ENCODE measurements at places on chromosomes 1 and 21. TPM values are rescaled to one million over a fixed set of nuclear protein-coding genes. Genes with fewer than 3 reads are reported as not detected.

The LCE1B gene
- not detected for polyA plus RNA-seq

The ASPM gene
- polyA plus RNA-seq: 29.5 TPM

The OR2L8 gene
- polyA plus RNA-seq: not detected

The PKLR gene
- polyA plus RNA-seq: 50.4 TPM

The GOLPH3L gene
- polyA plus RNA-seq: 18.6 TPM

The RNU5D-1 gene
- not detected for polyA plus RNA-seq

The BSND gene
- polyA plus RNA-seq: not detected

The CNR2 gene
- not detected for polyA plus RNA-seq

The SPATA45 gene
- polyA plus RNA-seq: not detected

The CXADR gene
- polyA plus RNA-seq: 0.08 TPM

The FLG2 gene
- polyA plus RNA-seq: not detected

The TRIM67 gene
- 0.60 TPM for polyA plus RNA-seq

The SAMD13 gene
- 2.7 TPM for polyA plus RNA-seq

The AMIGO1 gene
- polyA plus RNA-seq: 0.71 TPM

The AGMAT gene
- not detected for polyA plus RNA-seq

The FAM89A gene
- polyA plus RNA-seq: 56.0 TPM

The CORT gene
- polyA plus RNA-seq: not detected

The RHBDL2 gene
- polyA plus RNA-seq: not detected

The KLHL12 gene
- 33.4 TPM for polyA plus RNA-seq

The GNG5 gene
- polyA plus RNA-seq: 179 TPM

The NHLH2 gene
- polyA plus RNA-seq: not detected

The LAPTM5 gene
- polyA plus RNA-seq: 22.2 TPM

The ZSWIM5 gene
- polyA plus RNA-seq: not detected

The CSRP1 gene
- polyA plus RNA-seq: 24.9 TPM

The MIB2 gene
- 12.0 TPM for polyA plus RNA-seq

The C1orf74 gene
- 4.0 TPM for polyA plus RNA-seq

The TRIM17 gene
- not detected for polyA plus RNA-seq

The ADGRB2 gene
- polyA plus RNA-seq: 0.18 TPM

The TMPRSS2 gene
- polyA plus RNA-seq: not detected

Measured in K562 (cell line).